ENCODE measurements at places on chromosomes 7 and 10. TPM values are rescaled to one million over a fixed set of nuclear protein-coding genes. Genes with fewer than 3 reads are reported as not detected.

GRCh38 chr10:1746796-1747195 is 9.5 kb upstream of the ADARB2 start:
- DNase-seq = no peak

SLC29A4 gene
- 4.3 TPM for total RNA-seq

- no peak for DNase-seq
Observed at GRCh38 chr7:98493030-98493778, 92.3 kb upstream of the BAIAP2L1 start.

OPALIN gene
- total RNA-seq = not detected
